ENCODE measurements at places on chromosomes 1 and 21.

GRCh38 chr21:45260191-45260825 lies 27.4 kb downstream of the POFUT2 start:
- DNase-seq = no peak

- DNase-seq = no peak
These were observed 137.9 kb upstream of the F3 start for GRCh38 chr1:94679332-94680038.

GRCh38 chr1:86507935-86508582 lies 38.8 kb upstream of the CLCA4 start:
- DNase-seq = no peak

- no peak for DNase-seq
These were observed 245.6 kb downstream of the RRAGC start for GRCh38 chr1:38613996-38614395.

GRCh38 chr1:19350566-19350965 lies 38.4 kb downstream of the SLC66A1 start:
- DNase-seq = no peak

DNA sequence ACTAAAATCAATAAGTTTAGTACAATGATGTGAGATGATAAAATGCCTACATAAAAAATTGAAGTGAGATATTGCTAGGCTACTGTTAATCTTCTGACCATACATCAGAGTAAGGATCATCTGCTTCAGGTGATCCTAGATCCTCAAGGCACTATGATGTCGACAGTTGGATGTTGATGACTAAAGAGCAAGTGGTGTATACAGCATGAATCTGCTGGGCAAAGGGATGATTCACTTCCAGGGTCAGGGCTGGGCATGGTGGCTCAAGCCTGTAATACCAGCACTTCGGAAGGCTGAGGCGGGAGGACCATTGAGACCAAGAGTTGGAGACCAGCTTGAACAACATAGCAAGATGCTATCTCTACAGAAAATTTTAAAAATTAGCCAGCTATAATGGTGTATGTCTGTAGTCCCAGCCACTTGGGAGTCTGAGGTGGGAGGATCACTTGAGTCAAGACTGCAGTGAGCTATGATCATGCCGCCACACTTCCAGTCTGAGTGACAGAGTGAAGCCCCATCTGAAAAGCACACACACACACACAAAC lies 24.6 kb downstream of the NUF2 start:
- no peak for DNase-seq

DNA sequence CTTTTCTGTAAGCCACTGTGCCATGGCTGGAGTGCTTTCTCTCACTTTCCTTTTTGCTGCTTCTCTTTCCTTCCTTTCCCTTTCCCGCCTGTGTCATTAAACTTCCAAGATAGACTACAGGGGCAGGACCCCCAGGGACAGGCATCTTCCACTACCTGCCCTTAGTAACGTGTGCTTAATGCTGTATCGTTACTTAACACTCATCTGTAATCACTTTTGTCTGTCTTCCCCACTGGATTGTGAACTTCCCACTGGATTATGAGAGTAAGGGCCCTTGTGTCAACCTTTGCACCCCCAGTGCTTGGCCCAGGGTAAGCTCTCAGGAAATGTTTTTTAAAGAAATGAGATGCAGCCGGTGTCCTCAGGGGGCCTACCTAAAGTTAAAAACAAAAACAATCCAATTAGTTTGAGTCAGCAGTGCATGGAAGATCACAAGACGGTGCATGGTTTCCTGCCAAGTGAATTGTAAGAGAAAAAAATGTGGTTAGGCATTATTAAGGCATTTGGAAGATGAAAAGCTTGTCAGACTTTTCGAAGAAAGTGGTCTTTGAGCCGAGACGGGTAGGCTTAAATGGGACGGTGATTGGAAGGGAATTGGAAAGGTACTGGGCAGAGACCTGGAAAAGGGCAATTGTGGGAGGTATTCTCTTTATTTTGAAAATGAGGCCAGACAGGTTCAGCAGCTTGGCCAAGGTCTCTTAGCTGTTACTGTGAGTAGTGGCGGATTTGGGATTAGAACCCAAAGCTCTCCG lies 958 bp downstream of the LYPLAL1 start:
- no peak for DNase-seq

GRCh38 chr1:239675735-239676134 lies 289.4 kb downstream of the CHRM3 start:
- no peak for DNase-seq

- DNase-seq = no peak
These were observed 948 bp downstream of the STK40 start for GRCh38 chr1:36384542-36385409.

- no peak for DNase-seq
These were observed 6.2 kb downstream of the E2F2 start for GRCh38 chr1:23524716-23525401.

- no peak for DNase-seq
These were observed 23.7 kb upstream of the EPHA8 start for GRCh38 chr1:22539510-22540118.

DNA sequence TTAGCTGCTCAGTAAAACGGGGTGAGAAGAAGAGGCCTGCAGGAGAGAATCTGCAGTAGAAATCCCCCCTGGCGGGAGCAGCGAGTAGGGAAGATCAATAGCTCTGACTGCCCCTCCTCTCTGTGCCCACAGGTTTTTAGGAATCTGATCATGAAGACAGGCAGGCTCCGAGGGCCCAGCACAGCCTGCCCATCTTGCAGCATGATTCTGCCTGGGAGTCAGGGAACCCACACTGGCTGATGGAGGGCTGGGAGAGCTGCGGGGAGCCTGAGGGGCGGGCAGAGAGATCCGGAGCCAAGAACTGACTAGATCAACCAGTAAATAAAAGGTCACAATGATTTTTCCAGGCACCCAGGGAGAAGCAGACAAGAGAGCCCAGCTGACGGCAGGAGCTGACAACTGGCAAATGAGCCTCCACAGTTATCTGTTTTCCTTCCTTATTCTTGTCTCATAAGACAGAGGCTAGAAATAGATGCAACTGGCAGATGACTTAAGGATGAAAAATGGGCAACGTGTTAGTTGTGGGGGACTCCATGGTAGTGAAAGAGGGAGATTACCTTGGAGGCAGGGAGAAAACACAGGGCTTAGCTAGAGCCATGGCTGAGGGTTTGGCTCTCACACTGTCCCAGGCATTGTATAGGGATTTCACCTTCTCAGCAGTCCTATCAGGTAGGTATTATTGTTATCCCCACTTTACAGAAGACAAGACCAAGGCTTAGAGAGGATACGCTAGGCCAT lies 116.2 kb downstream of the PLXNA2 start:
- no peak for DNase-seq

DNA sequence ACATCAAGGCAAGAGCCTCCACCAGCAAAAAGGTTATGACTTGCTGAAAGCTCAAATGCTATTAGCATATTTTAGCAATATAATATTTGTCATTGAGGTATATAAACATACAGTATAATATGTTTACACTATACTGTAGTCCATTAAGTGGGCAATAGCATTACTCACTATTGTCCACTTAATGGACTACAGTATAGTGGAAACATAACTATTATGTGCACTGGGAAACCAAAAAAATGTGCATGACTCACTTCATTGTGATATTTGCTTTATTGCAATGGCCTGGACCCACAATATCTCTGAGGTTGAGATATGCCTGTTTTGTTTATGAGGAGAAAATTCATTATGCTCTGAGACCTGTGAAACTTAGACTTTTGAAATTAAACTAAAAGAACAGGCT lies 300.0 kb downstream of the BARHL2 start:
- no peak for DNase-seq

- DNase-seq = peak; percentile 22
These were observed 1.2 kb upstream of the LUZP1 start for GRCh38 chr1:23169727-23170335.

DNA sequence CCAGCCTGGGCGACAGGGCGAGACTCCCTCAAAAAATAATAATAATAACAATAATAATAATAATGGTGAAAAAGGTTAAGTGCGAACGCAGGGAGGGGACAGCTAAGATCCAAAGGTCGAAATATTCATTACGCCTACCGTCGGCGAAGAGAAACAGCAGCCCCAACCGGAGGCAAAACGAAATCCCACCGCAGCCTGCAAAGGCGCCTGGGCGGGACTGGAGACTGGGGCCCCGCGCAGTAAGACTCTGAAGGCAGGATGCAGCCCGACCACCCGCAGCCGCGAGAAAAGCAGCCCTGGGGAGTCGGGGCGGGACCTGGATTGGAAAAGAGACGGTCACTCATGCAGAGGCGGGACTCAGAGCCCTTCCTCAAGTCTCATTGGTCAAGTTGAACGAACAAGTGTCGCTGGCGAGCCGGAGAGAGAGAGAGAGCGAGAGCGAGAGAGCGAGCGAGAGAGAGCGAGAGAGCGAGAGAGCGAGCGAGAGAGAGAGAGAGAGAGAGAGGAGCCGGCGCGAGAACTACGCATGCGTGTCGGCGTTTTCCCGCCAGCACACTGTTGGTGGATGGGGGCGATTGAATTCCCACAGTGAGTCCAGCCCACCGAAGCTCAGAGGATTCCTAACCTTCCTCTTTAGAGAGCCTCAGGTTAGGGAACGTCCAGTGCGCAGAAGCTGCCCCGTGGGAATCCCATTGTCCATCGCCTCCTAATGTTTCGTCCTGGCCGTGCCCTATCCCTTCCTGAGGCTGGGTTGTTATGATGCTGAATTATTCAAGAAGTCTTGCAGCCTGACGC lies 10.7 kb downstream of the ENTREP3 start:
- peak; percentile 92 for DNase-seq

DNA sequence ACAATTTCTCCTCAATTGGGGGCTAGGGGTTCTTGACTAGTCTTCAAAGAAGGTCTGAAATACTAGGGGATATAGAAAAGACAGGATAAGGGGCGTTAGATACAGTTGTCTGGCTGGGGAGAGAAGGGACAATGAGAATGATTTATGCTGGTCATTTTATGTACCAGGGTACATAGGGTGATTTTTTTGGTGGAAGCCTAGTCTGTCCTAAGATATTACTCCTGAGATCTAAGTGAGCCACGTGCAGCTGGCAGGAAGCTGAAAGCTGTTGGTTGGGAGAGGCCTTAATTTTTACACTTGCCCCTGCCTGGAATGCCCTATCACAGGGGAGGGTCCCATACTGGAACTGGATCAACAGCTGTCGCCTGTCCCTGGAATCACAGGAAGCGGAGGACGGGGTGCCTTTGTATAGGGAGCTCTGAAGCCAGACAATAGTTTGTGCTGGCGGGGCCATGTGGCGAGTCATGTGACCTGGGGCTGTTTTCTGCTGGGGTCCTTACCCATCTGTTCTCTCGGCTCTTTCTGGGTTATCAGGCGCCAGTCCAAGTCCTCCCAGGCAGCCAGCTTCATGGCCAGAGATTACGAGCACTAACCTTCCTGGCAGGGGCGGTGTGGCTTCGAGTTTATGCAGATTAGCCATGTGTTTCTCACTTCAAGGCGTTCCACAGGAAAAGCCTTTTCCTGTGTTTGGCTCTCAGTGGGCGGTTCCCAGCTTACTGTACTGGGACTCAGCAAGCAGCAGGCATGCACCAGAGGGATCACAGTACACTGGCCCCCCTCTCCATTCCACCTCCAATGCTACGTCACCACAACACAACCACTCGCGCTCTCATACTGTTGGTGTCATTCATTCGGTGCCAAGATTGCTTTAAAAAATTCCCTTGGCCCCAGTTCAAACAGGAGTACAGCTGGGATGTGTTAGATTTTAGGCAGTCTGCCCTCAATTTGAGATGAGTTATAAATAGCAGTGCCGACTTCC lies 27.5 kb downstream of the ARID1A start:
- DNase-seq = no peak

DNA sequence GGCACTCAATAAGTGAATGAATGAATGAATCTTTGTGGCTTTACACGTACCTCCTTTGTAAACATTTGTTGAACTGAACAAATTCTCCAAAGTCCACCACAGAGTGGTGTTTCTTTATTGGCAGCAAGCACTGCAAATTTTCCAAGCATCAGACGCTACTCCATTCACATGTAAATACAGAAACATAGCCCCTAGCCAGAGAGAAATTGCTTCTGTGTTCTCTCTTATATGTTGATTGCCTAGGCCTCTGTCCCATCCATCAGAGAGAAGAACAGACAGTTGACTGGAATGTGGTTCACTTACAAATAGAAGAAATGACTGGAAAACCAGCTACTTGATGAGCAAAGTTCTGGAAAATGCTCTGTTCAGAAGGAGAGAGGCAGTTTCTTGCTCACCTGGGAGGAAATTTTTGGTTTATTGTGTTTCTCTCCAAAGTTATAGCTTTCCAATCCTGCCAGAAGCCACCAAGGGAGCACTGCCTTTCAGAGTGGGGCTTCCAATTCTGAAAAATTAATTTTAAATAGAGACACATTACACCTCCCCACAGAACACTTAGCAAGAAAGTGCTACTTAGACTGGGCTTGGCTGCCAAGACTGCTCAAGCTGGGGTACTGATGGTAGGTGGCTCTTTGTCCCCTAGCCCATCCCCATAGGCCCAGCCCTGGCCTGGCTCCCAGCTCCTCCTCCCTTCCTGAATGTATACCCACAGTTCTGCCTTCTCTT lies 18.1 kb upstream of the KIRREL1 start:
- no peak for DNase-seq

- no peak for DNase-seq
These were observed 129.2 kb upstream of the PROX1 start for GRCh38 chr1:213858581-213858980.

GRCh38 chr1:22831729-22832413 lies 121.2 kb downstream of the EPHB2 start:
- DNase-seq = no peak

GRCh38 chr1:80083892-80084291 lies 1077.4 kb upstream of the ADGRL4 start:
- no peak for DNase-seq

DNA sequence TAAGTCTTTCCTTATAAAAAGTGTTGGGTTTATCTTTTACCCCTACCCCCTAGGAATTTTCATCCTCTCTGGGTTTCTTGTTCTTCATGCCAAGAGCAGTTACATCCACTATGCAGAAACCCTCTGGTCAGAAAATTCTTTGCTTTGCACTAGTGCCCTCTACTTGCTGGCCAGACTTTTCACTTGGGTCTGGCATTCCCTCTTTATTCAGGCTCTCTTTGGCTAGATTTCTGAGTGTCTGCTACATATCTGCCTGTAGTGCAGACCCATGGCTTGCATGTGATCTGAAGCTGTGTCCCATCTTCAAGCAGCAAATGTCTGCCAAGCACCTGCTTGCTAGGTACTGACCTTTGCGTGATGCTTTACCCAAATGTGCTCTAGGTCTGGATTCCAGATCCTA lies 237.0 kb downstream of the GPATCH2 start:
- DNase-seq = no peak

DNA sequence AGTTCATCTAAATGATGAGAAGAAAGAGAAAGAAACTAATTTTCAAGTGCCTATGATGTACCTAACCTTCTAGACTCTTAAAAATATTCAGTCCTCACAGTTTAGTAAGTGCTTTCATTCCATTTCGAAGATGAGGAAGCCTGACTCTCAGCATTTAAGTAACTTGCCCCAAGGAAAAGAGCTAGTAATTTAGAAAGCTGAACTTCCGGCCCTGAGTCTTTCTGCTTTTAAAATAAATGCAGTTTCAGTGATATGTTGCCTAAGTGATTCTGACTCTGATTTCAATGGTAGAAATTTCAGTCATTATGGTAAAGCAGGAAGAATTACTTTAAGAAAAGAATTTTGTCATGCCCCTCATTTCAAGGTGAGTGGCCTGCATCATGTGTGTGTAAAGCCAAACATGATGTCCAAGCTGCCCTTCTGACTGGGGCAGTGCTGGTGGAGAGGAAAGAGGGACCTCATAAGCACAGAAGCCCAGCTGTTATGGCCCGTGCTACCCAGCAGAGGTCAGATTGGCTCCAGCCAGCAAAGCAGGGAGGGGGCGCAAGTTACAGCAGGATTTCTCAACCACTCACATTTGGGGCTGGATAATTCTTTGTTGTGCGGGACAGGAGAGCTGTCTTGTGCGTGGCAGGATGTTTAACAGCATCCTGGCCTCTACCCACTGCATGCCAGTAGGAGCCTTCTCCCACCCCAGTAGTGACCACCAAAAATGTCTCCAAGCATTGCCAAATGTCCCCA lies 10.7 kb downstream of the ATP1A4 start:
- DNase-seq = no peak

Data from esophagus squamous epithelium (tissue), 5 donors.